Activated CD4-positive, alpha-beta T cell treated with anti-CD3 and anti-CD28 coated beads for 24 hours (primary cell): ENCODE measurements at places on chromosomes 6 and 20.

DNA sequence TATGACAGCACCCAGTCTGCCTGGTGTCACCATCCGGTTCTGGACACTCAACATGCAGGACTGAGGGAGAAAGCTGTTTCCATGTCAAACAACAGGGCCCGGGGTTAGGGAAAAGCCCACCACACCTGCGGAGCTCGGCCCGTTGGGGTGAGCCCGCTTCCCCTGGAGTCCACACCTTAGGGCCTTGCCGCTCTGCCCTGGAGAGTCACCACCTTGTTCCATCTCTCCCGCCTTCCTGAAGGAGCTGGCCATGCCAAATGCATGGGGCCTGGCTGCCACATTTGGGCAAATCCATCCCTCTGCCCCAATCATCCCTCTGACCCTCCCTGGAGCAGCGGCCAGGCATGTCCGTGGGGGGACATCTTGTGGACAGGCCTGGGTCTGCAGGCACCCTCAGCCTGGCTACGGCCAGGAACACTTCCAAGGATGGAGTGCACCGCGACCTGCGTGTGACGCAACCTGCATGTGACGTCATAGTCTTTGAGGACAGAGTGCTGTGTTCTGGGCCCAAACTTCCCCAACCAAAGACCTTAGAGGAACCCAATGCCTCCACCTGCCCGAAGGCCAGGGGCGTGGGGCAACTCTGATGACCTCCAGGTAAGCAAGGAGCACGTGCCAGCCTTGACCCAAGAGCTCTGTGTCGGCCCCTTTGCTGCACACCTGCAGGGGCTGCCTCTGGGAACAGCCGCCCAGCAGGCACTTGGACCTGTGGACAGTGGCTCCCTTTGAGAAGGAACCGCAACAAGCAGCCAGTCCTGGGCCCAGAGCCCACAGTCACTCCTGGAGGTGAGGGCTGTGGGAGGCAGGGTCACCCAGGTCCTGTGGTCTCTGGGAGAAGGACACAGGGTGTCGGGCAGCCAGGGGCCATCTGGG, 1.7 kb downstream of the CABLES2 start:
- no peak for DNase-seq

- DNase-seq: no peak
These were observed 183.6 kb downstream of the PRL start for GRCh38 chr6:22113026-22113766.

GRCh38 chr6:84902354-84902928, 138.0 kb upstream of the TBX18 start:
- DNase-seq: no peak

- DNase-seq: no peak
These were observed 574.2 kb downstream of the KHDRBS2 start for GRCh38 chr6:61711849-61712248.

- no peak for DNase-seq
These were observed 1.4 kb upstream of the BPIFB1 start for GRCh38 chr20:33281550-33282146.

DNA sequence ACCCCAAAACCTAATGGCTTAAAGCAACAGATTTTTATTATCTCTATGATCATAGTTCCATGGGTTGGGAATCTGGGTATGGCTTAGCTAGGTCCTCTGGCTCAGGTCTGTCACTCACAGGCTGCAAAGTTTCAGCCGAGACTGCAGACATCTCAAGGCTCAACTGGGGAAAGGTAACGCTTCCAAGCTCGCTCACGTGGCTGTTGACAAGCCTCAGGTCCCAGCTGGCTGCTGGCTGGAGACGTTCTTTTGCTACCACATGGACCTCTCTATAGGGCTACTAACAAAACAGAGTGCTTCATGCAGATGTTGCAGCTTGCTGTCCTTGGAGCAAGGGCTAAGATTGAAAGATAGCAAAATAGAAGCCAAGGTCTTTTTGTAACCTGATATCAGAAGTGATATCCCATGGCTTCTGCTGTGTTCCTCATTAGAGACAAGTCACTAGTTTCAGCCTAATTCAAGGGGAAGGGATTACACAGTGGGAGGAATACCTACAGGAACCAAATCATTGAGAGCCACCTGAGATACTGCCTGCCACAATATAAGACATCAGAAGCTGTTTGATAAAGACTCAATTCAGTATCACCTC, 6.6 kb downstream of the HTR1E start:
- DNase-seq: no peak

GRCh38 chr6:49563006-49563886, 12.8 kb downstream of the C6orf141 start:
- DNase-seq: no peak

GRCh38 chr20:34892671-34893070, 16.3 kb downstream of the ACSS2 start:
- DNase-seq: no peak

GRCh38 chr20:34815636-34816035, 9.8 kb downstream of the NCOA6 start:
- DNase-seq: no peak

DNA sequence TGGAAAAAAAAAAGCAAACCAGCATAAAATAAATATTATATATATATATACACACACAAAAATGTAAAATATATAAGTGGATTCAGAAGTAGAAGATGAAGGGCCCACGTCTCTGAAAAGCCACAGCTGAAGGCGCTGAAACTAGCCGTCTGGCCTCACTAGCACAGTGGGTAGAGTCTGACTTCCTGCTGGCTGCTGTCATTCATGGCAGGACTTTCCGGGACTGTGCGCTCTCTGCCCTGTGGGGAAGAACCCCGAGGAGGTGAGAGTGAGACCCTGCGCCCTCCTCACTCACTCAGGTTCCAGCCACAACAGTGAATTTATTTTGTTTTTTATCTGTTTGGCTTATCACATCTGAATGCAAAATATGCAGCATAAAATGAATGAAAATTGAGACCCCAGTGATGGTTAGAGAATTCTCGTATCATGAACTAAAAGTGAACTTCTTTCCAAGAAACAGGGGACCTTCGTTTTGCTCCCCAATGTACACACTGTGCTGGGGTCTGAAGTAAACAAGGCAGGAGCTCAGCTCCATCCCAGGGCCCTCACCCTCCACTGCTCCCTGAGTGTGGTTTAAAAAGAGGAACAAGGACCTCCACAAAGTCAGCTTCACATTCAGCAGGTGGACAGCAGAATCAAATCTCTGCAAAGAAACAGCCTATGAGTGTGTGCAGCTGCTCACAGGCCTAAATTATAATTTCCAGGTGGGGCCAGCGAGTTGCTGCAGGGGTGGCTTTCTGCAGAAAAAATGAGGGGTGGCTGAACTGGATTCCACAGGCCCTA, 1.3 kb upstream of the RAMACL start:
- DNase-seq: no peak

- no peak for DNase-seq
These were observed 44.3 kb downstream of the KCNS1 start for GRCh38 chr20:45056473-45057173.

DNA sequence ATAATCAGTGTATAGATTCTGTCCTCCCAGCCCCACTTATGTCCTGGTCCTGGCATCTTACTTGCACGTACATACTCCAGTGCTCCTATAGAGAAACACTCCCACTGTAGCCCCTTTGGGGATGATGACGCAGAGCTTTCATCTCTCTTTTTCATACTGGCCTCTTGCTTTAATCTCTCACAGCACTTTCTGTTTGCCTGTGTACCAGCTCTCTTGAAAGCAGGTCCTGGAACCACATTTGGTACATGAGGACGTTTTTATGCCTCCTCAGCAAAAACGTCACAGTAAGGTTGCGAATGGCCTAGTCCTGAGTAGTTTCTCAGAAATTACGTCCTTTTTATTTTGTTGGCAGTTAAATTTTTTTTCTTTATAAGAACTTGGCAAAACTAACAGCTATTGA, 10.8 kb downstream of the L3MBTL3 start:
- no peak for DNase-seq

- DNase-seq: no peak
These were observed 33.0 kb upstream of the ME1 start for GRCh38 chr6:83463886-83464285.

DNA sequence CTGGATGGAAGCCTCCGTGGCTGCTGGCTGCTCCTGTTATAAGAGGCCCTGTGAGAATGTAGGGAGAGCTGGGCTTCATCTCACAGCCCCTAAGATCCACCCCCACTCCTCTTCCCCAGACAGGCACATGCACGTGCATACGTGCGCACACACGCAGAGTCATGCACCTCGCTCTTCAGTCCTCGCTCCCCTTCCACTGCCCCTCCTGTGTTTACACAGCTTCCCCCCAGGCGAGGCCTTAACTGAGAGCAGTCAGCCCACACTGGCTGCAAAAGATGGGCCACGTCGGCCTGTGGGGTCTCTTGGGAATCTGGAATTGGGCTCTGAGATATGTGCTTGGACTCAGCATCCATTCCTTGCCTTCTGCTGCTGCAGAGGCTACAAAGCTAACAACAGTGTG, 35.2 kb upstream of the MLN start:
- DNase-seq: no peak

GRCh38 chr6:45518013-45518720, 140.4 kb upstream of the SUPT3H start:
- no peak for DNase-seq

DNA sequence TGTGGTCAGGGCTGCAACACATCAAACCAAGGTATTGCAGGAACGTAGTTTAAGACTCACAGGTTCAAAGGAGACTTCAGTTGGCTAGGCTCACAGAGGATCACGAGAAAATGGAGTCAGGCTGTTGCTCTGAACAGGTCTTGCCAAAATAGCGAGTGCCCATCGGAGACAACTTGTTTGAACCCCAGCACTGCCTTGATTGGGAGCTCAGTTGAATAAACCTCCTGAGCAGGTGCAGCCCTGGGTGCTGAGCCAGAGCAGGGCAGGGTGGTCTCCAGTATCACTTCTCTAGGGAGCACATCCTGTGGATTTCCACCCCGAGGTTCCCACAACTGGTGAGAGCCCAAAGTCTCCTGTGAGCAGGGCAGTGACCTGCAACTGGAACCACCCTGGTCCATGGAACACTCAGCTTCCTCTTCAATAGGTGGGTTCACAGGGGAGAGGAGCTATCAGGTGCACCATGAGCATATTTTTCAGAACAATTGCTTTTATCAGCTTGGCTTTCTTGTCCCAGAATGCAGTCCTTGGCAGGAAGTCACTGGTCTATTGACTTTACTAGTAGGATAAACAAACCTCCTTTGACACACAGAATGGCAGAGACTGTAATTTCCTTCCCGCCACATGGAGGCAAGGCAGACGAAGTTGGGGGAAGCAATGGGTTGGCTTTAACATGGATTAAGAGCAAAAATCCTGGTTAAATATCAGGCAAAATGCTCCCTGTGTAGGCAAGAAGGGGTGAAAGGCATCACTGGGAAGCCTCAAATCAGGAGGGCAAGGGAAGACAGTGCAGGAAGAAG, 267.7 kb upstream of the FOXQ1 start:
- no peak for DNase-seq

DNA sequence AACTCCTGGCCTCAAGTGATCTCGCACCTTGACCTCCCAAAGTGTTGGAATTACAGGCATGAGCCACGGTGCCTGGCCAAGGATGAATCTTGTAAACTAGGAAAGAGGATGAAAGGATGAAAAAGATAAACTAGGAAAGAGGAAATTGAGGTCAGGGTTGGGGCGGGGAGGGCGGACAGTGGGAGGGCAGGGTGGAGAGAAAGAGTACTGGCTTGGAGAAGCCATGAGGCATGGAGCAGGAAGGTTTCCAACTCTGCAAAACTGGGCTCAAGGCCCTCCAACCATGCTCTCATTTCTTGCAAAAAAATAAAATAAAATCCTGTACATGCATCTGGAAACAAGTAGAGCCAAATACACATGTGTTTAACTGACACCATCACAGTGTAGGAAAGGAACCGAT, 256.6 kb upstream of the SGK1 start:
- DNase-seq: no peak

DNA sequence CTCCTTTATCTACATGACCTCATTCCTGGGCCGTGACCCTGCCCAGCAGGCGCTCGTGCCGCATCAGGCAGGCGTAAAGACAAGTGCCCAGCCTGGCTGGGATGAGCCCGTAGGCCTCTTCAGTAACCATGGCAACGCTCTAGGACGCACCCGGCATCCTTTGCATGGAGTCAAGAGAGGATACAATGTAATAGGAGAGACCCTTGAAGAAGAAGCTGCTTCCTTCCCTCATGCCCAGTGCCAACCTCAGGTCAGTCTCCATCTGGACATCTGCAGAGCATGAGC, 5.0 kb upstream of the LSM14B start:
- no peak for DNase-seq
